OCI-M1 (cell line): ENCODE measurements at places on chromosomes 4 and X.
A peak's percentile ranks its signal among the peaks of the same experiment; 100 is the strongest.

DNA sequence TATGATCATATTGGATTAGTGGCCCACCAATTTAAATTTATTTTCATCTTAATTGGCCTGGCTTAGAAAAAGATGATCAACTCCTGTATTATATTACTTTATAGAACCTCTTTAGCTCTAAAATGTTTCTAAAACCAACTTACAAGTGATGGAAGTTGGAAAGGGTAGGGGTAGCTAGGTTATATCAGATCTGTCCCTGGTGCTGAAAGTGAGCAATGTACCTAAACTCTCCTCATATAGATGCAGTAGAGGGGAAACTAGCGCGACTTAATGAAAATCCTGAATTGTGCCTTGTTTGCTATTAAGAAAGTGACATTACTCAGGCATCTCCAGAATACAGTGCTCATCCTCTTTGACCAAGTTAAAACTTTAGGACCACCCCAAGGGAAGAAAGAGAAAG is 7.5 kb upstream of the PTCHD1 start:
- DNase-seq, result no peak

GRCh38 chrX:45849261-45849862 is 648.7 kb upstream of the DIPK2B start:
- peak; percentile 41 for DNase-seq

DNA sequence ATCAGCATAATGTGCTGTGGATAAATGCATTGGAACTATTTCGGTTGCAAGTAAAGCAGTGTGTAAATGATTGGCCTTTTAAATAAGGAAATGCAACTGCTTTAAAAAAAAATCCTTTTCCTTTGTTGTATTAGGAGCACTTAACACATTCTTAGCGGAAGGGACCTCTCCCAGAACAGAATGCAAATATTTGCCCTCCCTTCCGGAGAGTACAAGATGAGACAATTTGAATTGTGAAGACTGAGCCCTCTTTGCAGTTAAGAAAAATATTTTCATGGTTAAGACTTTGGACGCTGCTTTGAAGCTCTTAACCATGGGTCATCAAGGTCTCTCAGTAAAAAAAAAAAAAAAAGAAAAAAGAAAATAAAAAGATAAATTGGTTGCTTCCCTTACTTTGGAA is 9.5 kb upstream of the NOX1 start:
- DNase-seq, result no peak

GRCh38 chr4:188714907-188715306 is 575.7 kb downstream of the TRIML1 start:
- no peak for DNase-seq

GRCh38 chr4:32503241-32503640 is 1783.1 kb downstream of the PCDH7 start:
- DNase-seq, result no peak

DNA sequence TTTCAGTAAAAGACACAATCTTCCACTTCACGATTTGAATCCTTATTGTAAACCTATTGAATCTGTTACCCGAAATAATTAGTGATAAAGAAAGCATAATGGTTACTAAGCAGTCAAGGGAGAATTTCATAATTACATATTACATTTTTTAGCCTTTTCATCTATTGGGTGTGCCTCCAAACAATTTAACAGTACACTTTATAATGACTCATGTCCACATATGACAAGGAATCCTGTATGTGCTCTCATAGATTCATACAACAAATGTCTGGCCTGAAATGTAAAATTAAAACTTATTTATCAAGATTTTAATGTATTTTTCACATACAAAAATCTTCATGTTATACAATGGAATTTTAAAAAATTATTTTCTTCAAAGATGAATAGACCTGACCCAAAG is 39.4 kb downstream of the PPP3CA start:
- no peak for DNase-seq
